NCI-H774 (cell line): ENCODE measurements at places on chromosomes 11 and 22.

- no peak for DNase-seq
Measured at GRCh38 chr11:71252770-71253730, 673 bp upstream of the SHANK2 start.

GRCh38 chr11:69221086-69221485 is 65.4 kb downstream of the SMIM38 start:
- no peak for DNase-seq

GRCh38 chr11:46069595-46069994 is 51.7 kb downstream of the PHF21A start:
- no peak for DNase-seq

DNA sequence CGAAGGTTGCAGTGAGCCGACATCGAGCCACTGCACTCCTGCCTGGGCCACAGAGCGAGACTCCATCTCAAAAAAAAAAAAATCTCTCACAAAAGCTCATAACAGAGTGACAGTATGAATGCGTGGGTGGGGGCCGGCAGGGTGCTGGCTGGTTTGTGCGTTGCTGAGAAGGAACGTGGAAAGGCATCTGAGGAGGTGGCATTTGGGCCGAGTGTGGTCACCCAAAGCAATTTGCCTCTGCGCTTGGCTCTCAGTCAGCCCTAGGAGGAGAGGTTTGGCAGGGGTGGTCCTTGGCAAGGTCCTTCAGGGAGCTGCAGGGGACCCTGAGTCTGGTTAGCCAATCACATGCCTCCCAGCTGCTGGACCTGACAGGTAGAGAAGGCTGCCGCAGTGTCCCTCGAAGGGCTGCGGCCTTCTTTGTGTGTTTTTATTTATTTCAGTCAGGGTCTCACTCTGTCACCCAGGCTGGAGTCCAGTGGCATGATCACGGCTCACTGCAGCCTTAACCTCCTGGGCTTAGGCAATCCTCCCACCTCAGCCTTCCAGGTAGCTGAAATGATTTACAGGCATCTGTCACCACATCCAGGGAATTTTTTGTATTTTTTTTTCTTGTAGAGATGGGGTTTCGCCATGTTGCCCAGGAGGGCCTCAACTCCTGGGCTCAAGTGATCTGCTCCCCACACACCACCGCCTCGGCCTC is 23.5 kb upstream of the OSBPL5 start:
- DNase-seq, result no peak

DNA sequence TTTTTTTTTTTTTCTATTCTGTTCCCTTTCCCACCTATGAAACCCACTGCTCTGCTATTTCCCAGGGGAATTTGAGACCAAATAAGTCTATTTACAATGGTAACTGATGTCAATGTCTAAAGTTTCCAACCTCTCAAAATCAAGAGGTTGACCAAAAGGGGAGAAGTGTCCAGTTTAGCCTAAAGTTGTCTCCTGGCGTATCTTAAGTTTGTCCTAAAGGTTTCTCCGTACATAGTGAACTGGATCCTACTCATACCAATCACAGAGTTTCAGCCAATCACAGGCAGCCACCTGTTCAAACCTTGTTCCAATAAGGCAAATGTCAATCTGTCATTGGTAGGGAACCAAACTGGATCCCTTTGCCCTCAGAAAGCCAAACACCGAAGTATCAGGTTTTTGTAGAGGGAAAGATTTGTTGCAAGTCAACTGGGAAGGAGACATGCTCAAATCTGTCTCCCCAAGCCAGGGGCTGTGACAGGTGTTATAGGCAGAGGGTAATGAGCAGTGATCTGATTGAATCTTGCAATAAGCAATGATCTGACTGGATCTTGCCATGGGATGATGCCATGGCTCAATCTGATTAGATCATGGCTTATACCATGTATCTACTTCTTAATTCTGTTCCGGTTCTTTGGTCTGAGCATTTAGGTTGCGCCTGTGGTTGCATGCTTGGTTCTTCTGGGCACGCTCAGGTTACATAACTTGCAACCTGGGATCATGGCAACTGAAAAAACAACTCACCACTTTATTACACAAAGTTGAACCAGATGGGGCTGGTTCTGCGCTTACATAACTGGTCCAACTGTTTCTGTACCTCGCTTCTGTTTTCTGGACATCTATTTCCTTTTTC is 1.1 kb upstream of the VPS37C start:
- peak; percentile 64 for DNase-seq

GRCh38 chr11:41497974-41498373 is 38.5 kb upstream of the LRRC4C start:
- DNase-seq, result no peak

GRCh38 chr11:2464451-2465165 is 19.8 kb downstream of the KCNQ1 start:
- no peak for DNase-seq

DNA sequence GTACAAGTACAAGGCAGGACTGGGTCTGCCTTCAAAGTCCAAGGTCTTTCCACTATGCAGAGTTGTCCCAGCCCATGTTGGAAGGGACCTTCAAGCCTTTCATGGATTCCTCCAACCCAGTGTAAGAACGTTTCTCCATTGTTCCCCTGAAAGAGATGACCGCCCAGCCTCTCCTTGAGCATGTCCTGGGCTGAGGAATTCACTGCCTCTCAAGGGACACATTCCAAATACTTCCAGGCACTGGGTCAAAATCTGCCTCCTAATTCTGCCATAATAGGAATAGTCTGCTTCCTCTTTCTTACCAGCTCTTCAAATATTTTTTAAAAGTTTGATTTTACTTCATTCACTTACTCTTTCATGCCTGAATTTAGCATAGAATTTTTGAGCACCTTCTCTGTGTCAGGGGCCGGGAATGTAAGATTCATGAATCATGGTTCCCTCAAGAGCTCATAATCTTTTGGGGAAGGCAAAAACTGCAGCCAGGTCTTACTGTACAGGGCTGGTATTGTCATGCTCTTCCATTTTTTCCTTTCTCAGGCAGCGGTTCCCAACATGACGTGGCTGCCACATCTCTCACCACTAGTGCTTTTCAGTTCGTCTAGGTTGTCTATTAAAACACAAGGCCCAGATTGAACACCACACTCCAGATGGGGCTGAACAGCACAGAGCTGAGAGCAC is 143.3 kb upstream of the TBCEL start:
- no peak for DNase-seq

GRCh38 chr11:72349616-72350218 is 84.6 kb downstream of the CLPB start:
- no peak for DNase-seq

DNA sequence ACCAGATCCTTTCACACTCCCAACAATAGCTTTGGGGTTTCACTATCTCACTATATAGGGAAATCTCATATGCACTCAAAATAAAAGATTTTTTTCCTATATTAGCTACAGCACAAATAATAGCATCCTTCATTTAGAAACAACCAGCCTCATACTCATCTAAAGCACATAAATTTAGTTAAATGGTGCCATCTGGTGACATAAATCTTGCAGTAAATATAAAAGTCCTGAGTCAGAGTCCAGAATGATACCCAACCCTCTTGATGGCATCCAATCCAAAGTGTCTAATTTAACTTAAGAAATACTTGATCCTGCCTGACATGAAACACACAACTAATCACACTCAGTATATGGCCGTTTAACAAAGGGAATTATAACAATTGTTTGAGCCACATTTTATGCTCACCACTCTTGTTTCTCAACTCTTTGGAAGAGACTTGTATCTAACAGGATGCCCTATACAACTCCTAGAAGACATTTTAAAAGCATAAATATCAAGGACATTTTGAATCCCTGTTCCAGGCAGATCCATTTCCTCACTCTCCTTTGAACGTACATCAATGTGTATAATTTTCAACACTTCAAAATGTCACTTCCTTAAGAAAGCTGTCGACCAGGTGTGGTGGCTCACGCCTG is 36.2 kb downstream of the DLG2 start:
- DNase-seq, result peak; percentile 35

GRCh38 chr22:28297504-28297903 is 378.4 kb upstream of the PITPNB start:
- DNase-seq, result no peak

GRCh38 chr22:46363611-46364321 is 28.3 kb downstream of the TRMU start:
- DNase-seq, result no peak

GRCh38 chr22:47811971-47812370 is 1049.5 kb downstream of the TBC1D22A start:
- no peak for DNase-seq

DNA sequence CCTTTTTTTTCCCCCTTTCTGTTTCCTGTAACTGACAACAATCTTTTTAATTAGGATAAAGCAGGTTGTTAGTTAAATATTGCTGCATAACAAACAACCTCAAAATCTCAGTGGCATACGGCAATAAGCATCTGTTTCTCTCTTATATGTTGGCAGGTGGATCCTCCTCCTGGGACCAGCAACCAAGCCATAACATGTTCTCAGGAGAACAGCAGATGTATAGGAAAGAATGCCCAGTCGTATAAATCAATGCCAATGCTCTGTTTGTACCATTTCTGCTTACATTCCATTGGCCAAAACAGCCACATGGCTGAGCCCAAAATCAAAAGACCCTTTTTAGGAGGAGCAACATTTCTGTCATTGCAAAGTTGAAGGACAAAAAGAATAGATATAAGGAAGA is 445.7 kb downstream of the AASDHPPT start:
- no peak for DNase-seq

DNA sequence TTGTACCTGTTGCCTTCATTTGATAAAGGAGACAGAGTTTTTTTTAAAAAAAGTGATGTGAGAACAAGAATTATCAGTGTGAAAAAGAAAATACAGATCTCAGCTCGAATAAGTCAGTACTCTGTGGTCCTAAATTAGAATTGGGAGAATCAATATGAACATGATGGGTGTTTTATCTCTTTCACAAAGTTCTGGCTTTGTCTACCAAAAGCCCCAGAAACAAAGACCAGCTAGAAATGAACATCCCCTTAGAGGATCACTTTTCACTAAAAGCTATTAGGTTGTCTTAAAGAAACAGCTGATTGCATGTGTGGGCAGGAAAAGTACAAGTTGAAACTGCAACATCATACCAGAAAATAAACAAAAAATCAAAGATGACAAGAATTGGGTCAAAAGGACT is 8.4 kb upstream of the ST14 start:
- no peak for DNase-seq

DNA sequence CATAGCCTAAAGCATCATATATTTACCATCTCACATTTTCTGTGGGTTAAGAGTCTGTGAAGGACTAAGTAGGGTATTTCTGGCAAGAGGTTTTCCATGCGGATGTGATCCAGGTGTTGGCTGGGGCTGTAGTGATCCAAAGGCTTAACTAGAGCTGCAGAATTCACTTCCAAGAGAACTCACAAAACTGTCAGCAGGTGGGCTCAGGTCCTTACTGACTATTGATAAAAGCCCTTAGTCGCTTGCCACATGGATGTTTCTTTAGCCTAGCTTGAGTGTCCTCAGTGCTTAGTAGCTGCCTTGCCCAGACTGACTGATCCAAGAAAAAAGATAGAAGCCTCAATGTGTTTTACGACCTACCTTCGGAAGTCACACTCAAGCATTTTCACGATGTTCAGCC is 250.8 kb downstream of the CNTN5 start:
- DNase-seq, result no peak

DNA sequence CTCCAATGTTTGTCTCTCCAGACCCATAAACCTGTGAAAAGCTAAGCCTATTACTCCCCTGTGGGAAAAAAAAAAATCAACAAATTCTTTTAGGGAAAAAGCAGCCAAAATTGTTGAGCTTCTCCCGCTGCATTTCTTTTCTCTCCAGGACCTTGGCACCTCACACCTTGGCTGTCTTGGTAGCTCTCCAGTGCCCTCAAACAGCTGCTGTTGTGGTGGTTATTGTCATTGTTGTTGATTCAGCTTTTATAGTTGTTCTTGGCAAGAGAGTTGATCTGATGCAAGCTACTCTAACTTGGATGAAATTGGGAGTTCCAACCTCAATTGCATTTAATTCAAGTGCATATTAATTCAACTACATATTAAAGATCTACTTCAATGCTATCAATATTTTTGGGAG is 516.9 kb upstream of the LARGE1 start:
- peak; percentile 12 for DNase-seq

- no peak for DNase-seq
Measured at GRCh38 chr11:45391168-45391850, 105.2 kb upstream of the SYT13 start.

GRCh38 chr11:115362997-115363396 is 141.2 kb downstream of the CADM1 start:
- no peak for DNase-seq

GRCh38 chr11:113670149-113670830 is 35.8 kb downstream of the TMPRSS5 start:
- no peak for DNase-seq

GRCh38 chr11:70226183-70226582 is 23.1 kb downstream of the FADD start:
- DNase-seq, result no peak

DNA sequence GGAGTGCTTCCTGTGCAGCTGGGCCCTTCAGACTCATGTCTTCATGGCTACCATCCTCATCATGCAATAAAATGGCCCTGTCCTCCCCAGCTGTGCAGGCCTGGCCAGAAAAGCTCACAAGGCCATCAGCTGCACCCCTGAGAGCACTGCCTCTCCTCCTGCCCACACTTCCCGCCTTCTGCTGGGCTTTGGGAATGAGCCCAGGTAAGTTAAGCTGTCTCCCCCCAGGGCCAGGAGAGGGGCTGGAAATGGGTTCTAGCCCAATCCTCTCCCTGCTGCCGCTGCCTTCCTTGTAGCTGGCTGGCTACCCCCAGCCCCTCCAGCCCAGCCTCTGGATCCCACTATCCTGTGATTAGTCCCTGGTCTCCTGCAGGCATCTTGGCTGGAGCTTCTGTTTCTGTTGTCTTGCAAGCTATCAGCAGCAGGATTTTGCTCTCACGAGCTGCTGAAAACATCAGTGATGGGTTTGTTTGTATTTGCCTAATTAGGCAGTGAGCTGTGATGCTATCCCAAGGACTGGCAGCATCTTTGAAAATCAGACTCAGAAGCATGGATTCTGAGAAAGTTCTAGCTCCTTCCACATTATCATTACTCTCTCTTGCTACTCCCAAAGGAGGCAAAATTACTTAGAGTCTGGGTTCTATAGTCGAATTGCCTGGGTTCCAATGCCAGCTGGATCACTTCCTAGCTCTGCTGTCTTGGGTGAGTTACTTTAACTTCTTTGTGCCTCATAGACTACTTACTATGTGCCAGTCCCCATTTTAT is 168.1 kb downstream of the ST3GAL4 start:
- DNase-seq, result no peak

- no peak for DNase-seq
Measured at GRCh38 chr11:111135778-111136570, 109.6 kb upstream of the POU2AF2 start.

GRCh38 chr22:40694411-40694810 is 15.1 kb downstream of the MCHR1 start:
- no peak for DNase-seq

GRCh38 chr11:31106968-31107576 is 262.5 kb downstream of the DCDC1 start:
- DNase-seq, result peak; percentile 49
